ENCODE measurements at places on chromosomes 6 and 20. TPM values are rescaled to one million over a fixed set of nuclear protein-coding genes. Genes with fewer than 3 reads are reported as not detected.

The KCNK15 gene
- 0.96 TPM for total RNA-seq

The SLC17A2 gene
- 0.33 TPM for total RNA-seq

The GPX5 gene
- total RNA-seq: not detected

The ANKRD66 gene
- total RNA-seq: not detected

The TCP11 gene
- total RNA-seq: not detected

The C20orf141 gene
- total RNA-seq: not detected

The LY86 gene
- 0.16 TPM for total RNA-seq

The CTCFL gene
- 0.15 TPM for total RNA-seq

The NHLRC1 gene
- total RNA-seq: 0.50 TPM

The CST5 gene
- not detected for total RNA-seq

The OPRL1 gene
- total RNA-seq: not detected

The SLC17A1 gene
- not detected for total RNA-seq

The PDE10A gene
- total RNA-seq: not detected
